ENCODE measurements at places on chromosomes 3 and 15. TPM values are rescaled to one million over a fixed set of nuclear protein-coding genes. Genes with fewer than 3 reads are reported as not detected.

The LYZL4 gene
- not detected for total RNA-seq

The PIK3R4 gene
- total RNA-seq: 32.4 TPM

The MEGF11 gene
- not detected for total RNA-seq

The DBR1 gene
- total RNA-seq: 19.6 TPM

The LRRC31 gene
- not detected for total RNA-seq

The PAK6 gene
- total RNA-seq: 0.40 TPM

The SLC12A1 gene
- not detected for total RNA-seq

The CASR gene
- not detected for total RNA-seq

The ZCWPW2 gene
- total RNA-seq: not detected

The SACM1L gene
- total RNA-seq: 55.5 TPM

The DNAH12 gene
- 0.22 TPM for total RNA-seq

The C3orf85 gene
- not detected for total RNA-seq

The CLDND1 gene
- 133 TPM for total RNA-seq

The CFAP161 gene
- 0.18 TPM for total RNA-seq

The GUCA1C gene
- total RNA-seq: not detected

Data from activated B cell treated with CpG ODN at 0.5 μM for 24 hours (primary cell).